ENCODE measurements at places on chromosomes 5 and 9.

GRCh38 chr9:68793605-68794343, 88.7 kb downstream of the PIP5K1B start:
- DNase-seq, result no peak

DNA sequence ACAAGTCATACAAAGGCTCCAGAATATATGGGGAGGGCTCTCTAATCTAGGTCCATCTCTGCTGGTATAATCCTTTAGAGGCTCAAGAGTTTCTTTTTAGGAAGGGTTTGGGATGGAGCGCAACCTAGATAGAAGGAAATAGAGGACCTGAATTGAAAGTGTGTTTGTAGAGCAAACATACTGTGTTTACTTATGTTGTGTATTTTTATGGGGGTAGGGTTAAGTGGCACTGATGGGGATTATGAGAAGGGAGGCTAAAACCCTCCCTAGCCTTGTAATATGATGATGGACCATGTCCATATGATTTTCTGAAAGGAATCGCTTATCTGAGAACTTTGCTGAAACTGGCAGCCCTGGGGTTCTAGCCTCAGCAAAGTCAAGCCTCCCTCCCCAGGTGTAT, 4.4 kb upstream of the ELL2 start:
- no peak for DNase-seq

GRCh38 chr5:33470544-33470943, 29.8 kb downstream of the TARS1 start:
- DNase-seq, result no peak

- DNase-seq, result no peak
These were observed 1.1 kb upstream of the SV2C start for GRCh38 chr5:76081811-76082771.

DNA sequence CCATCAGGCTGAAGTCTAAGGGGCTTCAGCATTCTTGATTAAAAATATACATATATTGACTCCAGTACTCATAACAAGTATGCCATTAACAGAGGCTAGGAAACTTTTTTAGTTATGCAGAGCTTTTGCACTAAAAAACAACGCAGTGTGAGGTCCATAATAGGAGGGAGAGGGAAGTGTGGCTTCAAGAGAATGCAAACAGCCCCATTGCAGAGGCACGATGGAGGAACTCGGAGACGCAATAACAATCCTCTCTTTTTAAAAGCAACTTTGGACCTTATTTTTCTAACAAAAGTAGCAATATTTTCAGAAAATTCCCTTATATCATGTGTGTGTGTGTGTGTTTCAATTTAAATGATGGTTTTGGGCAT, 150.0 kb upstream of the PTCH1 start:
- no peak for DNase-seq

DNA sequence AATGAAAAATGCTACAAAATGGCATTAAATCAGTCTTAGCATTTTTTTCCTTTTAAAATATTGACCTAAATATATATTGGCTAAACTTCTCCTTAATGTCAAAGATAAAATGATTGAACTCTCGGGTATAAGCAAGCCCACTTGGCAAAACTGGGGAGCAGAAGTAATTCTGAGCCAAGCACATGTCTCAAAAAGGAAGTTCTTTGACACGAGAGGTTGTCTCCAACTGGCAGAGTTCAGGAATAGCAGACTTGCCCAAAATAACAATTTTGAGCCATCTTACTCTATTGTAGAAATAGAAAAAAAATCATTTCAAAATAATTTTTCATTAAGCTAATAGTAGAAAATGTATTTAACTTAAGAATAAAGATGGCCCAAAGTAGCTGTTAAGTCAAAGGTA, 10.4 kb upstream of the MLLT3 start:
- DNase-seq, result no peak

DNA sequence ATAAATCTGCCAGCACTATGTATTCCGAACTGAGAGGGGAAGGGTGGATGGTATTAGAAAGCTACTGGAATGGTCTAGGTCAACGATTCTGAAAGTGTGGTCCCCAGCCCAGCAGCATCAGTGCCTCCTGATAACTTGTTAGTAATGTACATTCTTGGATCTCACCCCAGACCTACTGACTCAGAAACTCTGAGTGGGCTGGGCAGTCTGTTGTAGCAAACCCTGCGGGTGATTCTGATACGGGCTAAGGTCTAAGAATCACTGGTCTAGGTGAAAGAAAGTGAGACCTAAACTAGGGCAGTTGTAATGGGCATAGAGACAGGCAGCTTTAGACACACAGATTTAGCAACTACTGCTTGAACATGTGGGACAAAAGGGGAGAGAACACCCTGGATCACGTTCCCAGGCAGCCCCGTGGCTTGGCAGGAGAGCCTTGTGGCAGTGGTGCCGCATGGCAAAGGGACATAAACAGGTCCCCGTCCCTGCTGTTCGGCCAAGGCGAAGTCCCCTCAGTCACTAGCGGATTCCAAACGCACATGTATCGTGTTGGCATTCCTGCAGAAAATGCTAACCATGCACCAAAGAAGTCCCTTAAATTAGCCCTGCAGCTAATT, 216.3 kb downstream of the TTLL11 start:
- no peak for DNase-seq

DNA sequence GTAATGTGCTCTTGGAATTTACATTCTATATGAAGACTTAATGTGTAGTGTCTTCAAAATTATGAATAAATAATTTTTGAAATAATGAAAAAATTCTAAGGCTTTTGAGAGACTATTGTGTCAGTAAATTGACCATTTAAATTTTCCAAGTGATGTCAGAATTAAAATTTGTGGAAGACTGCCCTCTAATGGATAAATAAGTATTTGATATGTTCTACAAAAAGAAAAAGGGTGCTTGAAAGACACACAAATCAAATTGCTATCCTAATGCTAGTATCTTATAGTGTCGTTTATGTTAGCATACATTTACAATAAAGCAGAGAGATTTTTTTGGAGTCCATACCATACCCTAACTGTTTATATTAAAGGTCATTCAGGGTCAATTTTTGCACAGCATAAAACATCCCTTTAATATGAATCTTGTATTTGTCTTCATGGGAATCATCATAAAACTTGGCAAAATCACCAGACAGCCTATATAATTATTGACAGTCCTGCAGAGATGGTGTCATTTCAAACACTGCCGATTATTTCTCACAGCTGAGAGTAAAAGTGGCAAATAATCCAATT, 120.8 kb upstream of the SLC27A6 start:
- DNase-seq, result no peak

DNA sequence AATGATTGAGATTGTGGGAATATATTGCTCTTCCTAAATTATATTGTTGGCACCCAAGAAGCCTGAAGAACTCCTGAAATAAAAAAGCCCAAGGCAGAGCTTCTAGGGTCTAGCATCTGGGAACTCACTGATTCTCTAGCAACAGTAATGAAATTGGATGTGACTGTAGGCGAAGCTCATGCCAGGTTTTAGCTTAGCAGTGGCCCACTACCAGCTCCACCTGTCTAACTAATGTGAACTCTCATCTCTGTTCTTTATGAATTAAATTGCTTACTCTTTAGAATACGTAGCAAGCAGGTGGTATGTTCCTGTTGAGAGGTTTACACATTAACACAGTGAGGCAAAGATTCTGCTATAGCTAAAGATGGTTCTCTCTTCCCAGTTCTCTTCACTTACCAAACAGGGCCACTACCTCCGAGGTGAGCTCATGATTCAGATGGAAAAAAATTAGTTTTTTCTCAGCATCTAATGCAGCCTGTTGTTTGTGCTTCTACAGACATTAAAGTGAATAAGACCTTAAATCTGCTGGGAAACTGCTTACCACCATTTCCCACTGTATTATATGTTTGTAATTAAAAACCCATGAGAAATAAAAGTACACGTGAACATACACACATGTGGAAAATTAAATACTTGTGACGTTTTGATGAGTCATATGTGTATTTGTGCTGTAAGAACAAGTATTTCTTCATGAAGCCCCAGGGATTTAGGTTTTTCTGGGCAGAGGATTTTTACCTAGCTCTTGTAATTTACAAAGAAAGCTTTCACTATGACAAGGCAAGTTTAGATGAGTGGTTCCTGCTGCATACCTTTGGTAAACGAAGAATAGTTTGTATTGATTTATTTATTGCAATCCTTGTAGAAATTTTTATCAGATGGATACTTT, 360.1 kb downstream of the KDM4C start:
- DNase-seq, result no peak

- no peak for DNase-seq
These were observed 36.4 kb downstream of the DAPK1 start for GRCh38 chr9:87534036-87534435.

GRCh38 chr5:10351199-10351905, 2.1 kb upstream of the MARCHF6 start:
- no peak for DNase-seq

GRCh38 chr9:34332076-34332964, 3.0 kb downstream of the NUDT2 start:
- DNase-seq, result no peak

DNA sequence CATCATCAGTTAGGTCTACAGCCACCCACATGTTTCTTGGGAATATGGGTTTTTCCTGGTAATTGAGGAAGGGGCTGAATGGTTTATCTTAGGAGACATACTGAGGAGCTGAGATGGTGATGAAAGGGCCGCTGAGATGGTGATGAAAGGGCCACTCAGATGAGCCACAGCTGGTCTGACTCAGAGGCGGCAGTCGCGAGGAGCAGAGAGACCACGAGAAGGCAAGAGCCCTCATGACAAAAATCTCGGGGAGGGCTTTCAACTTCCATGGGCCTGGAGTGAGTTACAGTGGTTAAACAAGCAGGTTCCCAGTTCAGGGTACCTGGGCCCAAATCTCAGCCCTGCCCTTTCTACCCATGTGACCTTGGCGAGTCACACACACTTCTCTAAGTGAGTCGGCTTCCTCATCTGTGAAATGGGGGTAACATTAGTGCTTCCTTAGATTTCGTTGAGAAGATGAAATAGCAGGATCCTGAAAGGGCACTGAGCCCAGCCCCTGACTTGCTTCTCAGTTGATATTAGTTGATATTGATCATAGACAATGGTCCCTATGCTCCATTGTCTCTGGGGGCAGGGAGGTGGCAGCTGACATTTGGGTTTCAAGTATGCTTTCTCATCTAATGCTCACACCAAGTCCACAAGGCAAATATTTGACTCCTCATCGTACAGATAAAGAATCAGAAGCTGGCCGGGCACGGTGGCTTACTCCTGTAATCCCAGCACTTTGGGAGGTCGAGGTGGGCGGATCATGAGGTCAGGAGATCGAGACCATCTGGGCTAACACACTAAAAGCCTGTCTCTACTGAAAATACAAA, 169.5 kb downstream of the RGS3 start:
- no peak for DNase-seq

- no peak for DNase-seq
These were observed 57.8 kb downstream of the TMC1 start for GRCh38 chr9:72579190-72579589.

GRCh38 chr5:113128641-113129330, 152.2 kb downstream of the DCP2 start:
- no peak for DNase-seq

DNA sequence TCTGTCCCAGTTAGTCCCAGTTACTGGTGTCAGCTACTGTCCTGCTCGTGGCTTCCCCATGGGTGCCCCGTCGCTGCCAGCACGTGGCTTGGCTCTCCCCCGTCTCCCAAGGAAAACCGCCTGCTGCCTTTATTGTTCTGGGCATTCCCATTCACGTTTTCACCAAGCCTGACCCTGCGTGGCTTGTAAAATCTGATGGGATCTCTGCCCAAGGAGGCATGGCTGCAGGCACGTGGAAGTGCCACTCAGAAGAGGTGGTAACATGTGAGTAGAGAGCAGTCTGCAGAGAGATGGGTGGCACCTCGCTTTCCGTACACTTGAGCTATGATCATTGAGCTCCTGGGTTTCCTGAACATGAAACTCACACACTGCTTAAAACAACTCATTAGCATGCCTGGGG, 429.2 kb upstream of the KLF4 start:
- no peak for DNase-seq

- DNase-seq, result no peak
These were observed at the start of gene PRR16 for GRCh38 chr5:120463991-120464626. Gene PRR16, plus strand, starts transcription at chr5:120464300.

GRCh38 chr9:20811872-20812271, 127.8 kb downstream of the FOCAD start:
- DNase-seq, result no peak

GRCh38 chr9:15077946-15078729, 167.9 kb upstream of the FREM1 start:
- no peak for DNase-seq

GRCh38 chr9:34185778-34186551, 7.1 kb downstream of the UBAP1 start:
- no peak for DNase-seq

GRCh38 chr5:140084541-140084940, 29.4 kb upstream of the PURA start:
- DNase-seq, result no peak

- no peak for DNase-seq
These were observed 82.2 kb upstream of the BRINP1 start for GRCh38 chr9:119451426-119451825.

DNA sequence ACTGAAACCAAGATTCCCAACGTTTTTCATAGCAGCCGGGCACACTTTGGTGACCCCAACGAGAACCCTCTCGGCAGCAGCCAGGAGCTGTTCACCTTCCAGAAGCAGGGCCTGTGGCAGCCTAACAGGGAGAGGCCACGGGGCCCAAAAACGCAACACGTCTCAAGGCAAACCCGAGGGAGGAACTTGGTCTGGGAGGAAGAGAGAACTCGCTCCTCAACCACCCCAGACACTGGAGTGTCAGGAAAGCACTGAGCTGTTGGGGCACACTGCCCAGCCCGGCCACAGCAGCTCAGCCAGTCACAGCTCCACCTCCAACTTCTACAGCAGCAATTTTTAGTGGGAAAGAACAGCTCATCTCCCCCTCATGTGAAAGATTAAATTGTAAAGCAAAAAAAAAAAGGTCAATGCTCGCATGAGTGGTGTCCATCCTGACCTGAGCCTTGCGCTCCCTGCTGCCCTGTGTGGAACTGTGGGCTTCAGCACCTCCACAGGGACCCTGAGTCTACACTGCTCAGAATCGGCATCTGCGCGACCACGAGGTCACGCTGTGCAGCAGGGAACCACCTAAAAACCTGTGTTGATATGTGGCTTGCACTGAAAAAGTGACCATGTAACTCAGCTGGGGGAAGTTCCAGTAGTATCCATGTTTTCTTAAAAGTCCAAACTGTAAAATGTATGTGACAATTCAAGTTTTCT, 55.0 kb downstream of the IPPK start:
- DNase-seq, result no peak

DNA sequence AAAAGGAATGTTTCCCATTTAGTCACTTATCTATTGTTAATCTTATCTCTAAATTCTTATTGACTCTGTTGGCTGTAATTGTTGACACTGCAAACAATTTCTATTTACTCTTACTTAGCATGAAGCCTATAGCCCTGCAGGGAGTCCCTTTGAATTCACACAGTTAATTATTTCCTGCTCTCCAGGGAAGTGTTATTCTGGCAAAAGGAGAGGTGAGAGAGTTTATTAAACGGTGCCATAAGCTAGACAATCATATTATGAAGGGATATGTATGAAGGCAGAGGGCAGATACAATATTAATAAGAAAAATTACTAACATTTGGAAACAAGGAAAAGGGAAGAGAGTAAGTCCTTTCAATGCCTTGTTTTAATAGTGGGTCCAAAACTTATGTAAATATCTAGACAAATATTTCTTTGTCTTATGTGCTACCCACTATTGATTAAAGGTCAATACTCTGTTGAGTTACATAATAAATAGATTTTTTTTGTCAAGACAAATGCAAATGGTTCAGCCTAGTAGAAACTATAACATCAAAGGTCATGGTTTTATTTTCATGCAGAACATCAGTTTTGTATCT, 107.1 kb downstream of the CDH18 start:
- DNase-seq, result no peak

GRCh38 chr9:126503333-126504085, 110.2 kb upstream of the LMX1B start:
- no peak for DNase-seq
